ENCODE measurements at places on chromosomes 6 and 20.

GRCh38 chr6:169254456-169255316, 1.0 kb upstream of the THBS2 start:
- no peak for DNase-seq

GRCh38 chr6:19325335-19325789, 511.8 kb upstream of the ID4 start:
- DNase-seq: no peak

GRCh38 chr6:116611056-116611455, 5.2 kb upstream of the RSPH4A start:
- DNase-seq: no peak

- peak; percentile 40 for DNase-seq
These were observed 4.3 kb downstream of the GABBR1 start for GRCh38 chr6:29628419-29629281.

DNA sequence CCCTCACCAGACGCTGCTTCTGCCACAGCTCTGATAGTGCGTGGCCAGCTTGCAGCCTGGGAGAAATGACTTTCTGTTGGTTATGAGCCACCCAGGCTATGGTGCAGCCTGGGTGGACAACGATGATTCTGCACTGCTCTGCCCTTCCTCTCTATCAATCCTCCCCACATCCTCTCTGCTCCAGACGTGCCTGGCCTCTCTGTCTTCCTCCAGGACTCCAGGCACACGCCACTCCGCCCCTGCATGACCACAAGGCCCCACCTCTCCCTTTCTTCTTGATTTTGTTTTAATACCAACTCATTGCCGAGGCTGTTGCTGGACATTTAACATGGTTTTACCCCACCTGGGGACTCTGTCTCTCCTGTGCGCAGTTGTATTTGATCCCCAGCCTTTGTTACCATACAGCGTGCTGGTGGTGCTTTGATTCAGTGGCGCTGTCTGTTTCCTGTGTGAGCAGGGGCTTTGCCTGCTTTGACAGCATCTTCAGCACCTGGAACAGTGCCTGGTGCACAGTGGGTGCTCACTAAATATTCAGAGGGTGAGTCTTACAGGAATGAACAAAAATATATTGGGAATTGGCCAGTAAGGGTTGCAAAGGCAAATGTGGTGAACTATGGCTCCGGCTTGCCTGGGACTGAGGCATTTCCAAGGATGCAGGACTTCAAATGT, 280.9 kb downstream of the CDH26 start:
- no peak for DNase-seq

GRCh38 chr6:75052491-75052890, 153.4 kb downstream of the COL12A1 start:
- no peak for DNase-seq

- DNase-seq: no peak
These were observed 235.9 kb upstream of the SUPT3H start for GRCh38 chr6:45613656-45614055.

GRCh38 chr6:142693441-142693840, 251.5 kb downstream of the HIVEP2 start:
- DNase-seq: peak; percentile 56

- DNase-seq: no peak
These were observed 620.1 kb downstream of the HTR1B start for GRCh38 chr6:76843054-76843822.

DNA sequence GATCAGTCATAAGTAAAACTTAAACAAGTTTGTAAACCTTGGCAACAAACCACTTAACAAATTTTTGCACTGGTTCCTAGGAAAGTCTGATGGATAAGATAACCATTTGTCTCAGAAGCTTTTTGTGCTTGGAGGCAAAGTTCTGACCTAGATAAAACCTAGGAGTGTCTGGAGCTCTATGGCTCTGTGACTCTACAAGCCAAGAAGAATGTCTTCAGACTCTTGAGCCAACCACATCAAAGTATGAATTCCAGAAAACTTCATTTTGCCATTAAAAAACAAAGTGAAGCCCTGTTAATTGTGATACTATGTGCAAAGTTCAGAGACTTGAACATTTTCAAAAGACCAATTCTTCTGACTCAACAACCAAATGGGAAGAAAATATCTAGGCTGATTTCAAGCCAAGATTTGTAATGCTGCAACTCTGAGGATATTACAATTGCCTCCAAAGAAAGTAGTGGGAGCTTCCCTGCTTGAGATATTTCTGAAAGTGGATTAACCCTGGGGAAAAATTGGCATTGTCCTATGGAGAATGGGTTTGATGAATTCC, 158.1 kb upstream of the FOXQ1 start:
- DNase-seq: no peak

DNA sequence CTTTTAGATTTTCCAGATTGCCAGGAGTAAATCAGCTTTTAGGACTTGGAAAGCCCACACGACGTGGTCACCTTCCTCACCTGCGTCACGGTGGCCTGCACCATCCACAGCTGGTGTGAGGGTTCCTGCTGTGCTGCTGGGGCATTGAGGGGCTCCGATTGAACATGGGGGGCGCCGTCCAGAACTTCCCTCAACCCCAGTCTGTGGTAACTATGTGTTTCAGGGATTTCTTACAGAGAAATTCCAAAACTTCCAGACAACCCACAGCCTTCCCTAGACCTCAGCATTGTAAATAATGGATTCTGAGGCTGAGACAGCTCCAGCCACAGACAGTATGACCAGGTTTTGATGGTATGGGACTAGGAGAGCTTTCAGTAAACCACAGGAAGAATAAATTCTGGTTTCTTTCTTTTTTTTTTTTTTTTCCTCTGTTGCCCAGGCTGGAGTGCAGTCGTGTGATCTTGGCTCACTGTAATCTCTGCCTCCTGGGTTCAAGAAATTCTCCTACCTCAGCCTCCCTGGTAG, 46.7 kb upstream of the IRF4 start:
- DNase-seq: no peak

- DNase-seq: no peak
These were observed 2.0 kb downstream of the NNAT start for GRCh38 chr20:37523012-37523391.

GRCh38 chr6:95578106-95578410, 723 bp downstream of the MANEA start:
- DNase-seq: no peak

- DNase-seq: no peak
These were observed 42.7 kb downstream of the JAG1 start for GRCh38 chr20:10631126-10631525.

- no peak for DNase-seq
These were observed 5.6 kb downstream of the ARFRP1 start for GRCh38 chr20:63702036-63702665.

DNA sequence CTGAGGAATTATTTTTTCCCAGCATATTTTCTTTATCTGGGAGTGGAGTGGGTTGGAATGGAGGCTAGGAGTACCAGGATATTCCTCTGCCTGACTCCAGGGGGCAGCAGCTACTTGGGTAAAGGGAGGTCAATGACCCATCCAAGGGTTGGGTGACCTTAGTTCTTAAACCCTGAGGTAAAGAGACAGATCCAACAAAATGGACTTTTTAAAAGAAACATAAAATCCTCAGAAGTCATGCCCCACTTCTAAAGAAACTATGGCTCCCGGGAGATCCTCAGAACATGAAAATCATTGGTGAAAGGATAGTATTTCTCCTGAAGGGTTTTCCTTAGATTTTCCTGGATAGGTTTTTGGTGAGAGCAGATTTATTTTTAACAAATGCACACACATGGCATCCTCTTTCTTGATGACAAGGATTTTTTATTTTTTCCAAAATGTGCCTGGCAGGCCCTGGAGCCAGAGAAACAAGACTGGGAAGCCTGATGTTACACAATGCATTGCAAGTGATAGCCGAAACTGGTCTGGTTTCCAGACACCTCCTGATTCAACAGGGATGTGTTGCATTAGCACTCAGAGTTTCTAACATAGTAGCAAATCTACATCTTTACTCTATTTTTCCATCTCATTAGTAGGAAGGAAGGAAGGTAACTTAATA, 240.9 kb upstream of the BTBD3 start:
- peak; percentile 23 for DNase-seq

GRCh38 chr6:105536961-105537360, 134.1 kb upstream of the PREP start:
- no peak for DNase-seq
